H1 (cell line): ENCODE measurements at places on chromosomes 4 and X.

DNA sequence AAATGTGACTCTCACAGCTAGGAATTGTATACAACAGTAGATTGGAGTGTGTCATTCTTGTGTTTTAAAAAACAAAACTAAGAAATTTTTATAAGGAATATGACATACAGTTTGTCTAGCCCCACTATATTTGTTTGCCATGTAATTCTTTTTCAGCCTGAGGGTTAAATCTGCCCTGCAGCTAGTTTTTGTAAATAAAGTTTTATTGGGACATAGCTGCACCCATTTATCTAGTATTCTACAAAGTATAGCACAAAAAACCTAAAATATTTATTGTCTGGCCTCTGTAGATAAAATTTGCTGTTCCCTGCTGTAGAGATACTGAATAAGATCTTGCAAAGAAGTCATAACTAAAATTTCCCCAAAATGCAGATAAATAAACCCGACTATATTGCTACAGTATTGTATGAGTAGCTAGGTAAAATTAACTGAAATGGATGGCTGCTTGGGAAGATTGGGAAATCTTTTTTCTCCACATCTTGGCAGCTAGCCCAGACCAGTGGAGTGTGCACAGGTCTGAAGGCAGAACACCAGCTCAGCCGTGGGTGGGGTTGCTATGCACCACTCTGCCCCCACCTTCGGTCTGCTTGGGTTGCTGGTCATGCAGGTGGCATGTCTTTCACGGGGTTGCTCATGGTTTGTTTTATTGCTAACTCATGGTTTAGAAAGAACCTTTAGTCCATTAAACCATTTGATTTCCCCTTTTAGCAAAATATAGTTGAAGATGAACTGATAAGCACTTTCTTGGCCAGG, 127.9 kb downstream of the KLHL8 start:
- no peak for DNase-seq

DNA sequence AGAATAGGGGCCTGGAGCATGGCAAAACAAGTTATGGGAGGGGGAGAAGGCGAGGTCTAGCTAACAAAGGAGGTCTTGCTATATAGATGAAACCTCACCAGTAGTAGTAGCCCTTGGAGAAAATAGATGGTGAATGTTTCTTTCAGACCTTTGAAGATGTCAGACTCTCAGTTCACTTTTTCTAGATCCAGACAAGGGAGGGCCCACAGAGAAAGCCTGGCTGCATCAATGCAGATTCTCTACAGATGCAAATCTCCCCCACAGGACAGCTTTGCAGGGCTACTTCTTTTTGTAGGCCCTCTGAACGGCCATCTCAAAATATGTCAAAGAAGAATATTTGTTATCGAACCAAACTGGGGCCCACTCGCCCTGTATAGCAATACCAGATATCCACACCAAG, 159.7 kb downstream of the ANK2 start:
- DNase-seq, result no peak

DNA sequence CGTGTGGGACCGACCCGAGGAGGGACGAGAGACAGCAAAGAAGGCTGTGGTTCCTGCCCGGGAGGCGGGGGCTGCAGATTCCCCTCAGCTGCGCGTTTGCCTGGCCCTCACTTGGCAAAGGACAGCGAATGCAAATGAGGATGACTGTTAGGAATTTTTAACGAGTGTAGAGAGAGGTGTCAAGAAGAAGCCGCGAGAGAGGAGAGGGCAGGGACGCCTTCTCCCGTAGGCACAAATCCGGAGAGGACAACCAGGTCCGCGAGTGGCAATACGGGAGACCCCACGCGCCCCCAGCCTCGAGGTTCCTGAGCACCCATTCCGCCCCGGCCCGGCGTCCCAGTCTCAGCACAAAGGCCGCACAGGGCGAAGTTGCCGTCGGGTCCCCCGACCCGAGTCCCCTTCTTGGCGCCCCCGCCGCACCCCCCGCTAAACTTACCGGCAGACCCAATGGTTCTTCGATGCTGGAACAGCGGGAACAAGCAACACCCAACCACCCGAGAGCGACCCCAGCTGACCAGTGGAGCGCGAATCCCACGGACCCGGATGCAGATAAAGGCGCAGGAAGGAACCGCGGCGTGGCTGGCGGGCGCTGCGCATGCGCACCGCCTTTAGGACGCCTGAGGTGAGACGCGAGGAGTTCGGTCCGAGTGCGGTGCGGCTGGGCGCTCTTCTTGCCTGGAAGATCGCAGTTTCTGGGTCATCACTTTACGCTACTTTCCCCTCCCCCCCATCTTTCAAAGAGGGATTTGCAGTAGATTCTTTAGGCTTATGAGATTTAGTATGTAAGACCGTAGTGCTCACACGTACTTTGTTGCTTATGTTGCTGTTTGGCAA, at the start of gene GNPDA2:
Gene GNPDA2, minus strand, starts transcription at position 519 of the 834 bp plus-strand sequence. CDS start 4,349 bp downstream, outside the sequence.
- DNase-seq, result peak; percentile 70

- no peak for DNase-seq
Observed at GRCh38 chr4:67963356-67963755, at the start of gene TMPRSS11A. TMPRSS11A (minus strand) TSS chr4:67963493; CDS start chr4:67963393, 100 bp downstream.
